ENCODE measurements at places on chromosomes 11 and 22.

GRCh38 chr11:121467965-121468364 is 15.2 kb upstream of the SORL1-AS1 start:
- peak; percentile 85 for DNase-seq

- DNase-seq = no peak
These were observed 2.4 kb upstream of the MUC2 start for GRCh38 chr11:1072116-1072820.

DNA sequence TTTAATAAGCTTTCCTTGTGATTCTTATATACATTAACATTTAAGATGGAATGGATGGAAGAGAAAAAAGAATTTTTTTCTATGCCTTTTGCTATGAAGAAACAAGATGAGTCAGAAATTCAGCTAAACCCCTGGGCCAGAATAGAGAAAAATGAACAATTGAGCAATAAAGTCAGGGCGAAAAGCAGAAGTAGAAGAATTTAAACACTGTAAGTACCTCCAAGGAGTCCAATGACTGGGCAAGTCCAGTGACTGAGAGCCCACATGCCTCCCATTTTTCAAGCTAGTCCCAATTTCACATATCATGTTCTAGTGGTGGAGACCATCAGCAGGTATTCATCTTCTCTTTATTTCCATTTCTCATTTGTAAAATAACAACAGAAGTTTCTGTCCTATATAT is 18.6 kb upstream of the APLP2 start:
- DNase-seq = no peak

DNA sequence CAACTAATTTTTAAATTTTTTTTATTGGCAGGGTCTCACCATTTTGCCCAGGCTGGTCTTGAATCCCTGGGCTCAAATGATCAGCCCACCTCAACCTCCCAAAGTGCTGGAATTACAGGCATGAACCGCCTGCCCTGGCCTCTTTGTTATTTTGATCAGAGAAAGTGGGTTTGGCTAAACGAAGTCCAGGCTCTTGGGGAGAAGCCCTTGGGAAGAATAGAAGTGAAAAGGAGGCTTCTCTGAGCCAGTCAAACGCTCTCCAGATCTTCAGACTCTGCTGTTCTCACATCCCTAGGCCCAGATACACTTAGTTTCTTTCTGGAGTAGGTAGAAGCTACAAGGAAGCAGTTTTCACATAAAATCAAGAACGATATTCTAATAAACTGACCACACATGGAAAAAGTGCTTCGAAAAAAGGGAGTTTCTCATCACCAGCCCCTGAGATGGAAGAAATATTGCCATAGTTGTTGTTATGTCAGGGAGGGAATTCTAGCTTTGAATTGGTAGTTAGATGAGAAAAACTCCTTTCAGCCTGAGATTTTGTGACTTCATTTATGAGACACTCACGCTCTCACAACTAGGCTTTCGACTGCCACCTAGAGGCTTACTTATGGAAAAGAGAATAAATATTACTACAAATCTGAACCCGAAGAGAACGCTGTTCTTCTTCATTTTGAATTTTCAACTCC is 41.7 kb upstream of the AQP11 start:
- no peak for DNase-seq

GRCh38 chr11:16402654-16403447 is 46.5 kb upstream of the SOX6 start:
- DNase-seq = no peak
